COR-L47 (cell line): ENCODE measurements at places on chromosomes 4 and X.

- DNase-seq: no peak
Measured at GRCh38 chrX:45722471-45722870, 521.8 kb upstream of the DIPK2B start.

- DNase-seq: peak; percentile 52
Measured at GRCh38 chr4:74504212-74504611, 59.3 kb downstream of the AREG start.

GRCh38 chr4:54423066-54423465, 194.0 kb downstream of the PDGFRA start:
- DNase-seq: no peak

- DNase-seq: peak; percentile 47
Measured at GRCh38 chrX:40176351-40177116, 78.8 kb upstream of the BCOR start.

GRCh38 chr4:25368315-25368714, 8.7 kb upstream of the ANAPC4 start:
- no peak for DNase-seq

DNA sequence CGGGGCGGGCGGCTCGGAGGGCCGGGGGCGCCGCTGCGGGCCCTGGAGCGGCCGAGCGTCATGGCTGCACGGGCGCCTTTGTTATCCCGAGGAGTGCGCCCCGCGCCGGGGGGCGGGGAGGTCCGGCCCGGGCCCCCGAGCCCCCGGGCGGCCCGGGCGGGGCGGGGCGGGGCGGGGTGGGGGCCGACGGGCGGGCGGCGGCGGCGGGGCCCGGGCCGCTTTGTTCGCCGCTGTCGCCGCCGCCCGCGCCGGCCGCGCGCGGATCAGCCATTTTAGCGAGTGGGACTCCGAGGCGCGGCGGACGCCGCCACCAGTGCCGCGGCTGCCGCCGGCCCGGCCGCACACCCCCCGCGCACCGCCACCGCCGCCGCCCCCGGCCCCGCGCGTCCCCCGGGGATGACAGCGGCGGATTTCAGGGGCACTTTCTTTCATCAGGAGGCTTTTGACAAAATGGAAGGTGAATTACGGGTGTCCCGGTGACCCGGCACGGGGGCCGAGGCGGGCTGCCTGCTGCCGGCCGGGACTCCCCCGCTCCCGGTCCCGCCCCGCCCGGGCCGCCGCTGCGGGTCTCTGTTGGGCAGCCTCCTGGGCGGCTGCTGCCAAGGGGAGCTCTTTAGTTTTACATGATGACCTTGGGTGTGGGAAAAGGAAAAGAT, 1.2 kb downstream of the HMGB3 start:
- DNase-seq: no peak

DNA sequence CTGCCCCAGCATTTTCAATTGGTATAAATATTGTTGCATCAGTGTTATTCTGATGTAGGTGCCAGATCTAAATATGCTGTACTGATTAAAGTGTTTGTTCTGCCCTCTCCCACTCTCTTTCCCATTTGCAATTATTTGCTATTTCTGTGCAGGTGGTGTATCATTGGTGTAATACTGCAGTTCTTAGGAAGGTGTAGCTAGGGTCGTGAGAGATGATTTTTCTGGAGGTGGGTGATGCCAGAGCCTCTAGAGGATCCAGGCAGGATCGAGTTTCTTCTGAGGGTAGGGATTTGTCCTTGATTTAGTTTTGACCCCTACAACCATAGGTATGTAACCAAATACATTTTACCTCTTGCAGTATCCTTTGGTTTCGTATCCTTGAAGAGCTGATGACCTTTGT, 1.9 kb downstream of the SMAD1 start:
- DNase-seq: peak; percentile 22

DNA sequence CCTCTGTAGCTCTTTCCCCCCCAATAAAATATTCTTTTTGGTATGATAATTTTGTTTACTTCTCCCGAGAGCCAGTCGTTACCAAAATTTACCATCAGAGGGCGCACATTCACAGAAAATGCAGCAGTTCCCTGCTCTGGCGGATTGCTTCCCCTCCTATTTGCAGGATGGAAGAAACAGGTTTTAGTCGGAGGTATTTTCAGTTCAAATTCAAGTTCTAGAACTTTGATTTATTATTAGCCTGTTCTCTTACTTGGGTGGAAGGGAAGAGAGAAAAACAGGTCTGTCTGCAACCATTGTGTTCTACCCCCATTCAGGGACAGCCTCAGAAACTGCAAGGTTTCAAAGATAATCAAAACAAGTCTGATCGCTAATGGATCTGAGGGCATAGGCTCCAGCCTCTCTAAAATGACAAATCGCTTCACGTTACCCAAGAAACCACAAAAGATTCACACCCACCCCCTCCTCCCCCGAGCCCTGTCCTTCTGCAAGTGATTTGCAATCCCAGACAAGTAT, 263.8 kb upstream of the RPS6KA3 start:
- peak; percentile 11 for DNase-seq

DNA sequence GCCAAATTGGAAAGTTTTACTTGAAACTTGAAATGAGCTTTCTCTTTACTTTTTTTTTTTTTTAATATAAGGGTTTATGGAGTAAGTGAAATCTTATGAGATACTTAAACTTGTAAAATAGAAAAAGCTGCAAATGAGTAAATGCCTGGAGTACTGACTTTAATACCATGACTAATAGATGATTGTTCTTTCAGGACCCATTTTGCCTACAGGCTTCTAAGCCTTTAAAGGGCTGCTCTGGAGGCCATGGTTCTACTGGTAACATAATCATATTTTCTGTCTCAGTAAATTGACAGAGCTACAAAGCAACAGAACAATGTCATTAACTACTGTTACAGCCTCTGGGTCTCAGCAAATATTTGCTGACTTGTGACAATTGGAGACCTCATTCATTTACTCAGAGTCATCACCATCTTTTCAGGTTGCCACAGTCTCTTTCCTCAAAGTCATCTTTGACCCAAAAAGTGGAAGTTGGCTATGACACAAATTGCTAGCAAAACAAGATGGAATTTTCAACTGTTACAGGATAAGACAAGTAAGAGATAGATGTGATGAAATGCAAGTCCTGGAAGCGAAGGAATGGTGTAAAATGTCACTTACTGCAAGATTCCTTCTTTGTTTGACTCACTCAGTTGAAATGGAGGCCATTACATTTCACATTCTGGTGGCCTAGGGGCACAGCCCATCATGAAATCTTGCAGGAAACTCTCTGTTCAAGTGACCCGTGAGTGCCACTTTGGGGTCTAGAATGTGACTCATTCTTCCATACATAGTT, 132.7 kb downstream of the BTC start:
- no peak for DNase-seq

GRCh38 chrX:136759968-136760367, 20.8 kb downstream of the ARHGEF6 start:
- DNase-seq: no peak

DNA sequence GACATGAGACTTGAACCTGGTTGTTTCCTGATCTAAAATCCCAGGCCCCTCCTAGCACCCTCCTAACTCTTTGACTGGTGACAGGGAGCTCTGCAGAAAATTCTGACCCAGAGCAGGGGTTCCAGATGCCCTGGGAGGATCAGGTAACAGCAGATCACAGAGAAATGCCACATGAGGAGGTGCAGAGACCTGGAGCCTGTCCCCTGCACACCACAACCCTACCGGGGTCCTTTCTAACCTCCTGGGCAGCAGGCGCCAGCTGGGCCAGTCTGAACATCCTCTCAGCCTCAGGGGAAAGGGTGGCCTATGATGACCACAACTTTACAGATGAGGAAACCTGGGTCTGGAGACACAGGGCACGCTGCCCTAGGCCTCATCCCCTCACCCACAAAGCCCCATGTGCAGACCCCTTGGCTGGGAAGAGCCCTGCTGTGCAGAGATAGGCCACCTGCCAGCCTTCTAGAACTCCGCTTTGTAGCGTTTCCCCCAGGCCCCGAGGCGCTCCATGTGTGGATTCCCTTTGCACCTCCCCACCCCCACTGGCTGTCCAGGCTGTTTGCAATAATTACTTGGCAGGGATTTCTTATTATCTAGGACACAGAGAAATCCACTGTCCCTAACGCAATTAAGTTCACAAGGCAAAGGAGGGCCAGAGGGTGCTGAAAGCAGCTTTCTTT, 36.5 kb downstream of the WDR1 start:
- DNase-seq: no peak
